ENCODE measurements at places on chromosomes 16 and 17.

- DNase-seq, result no peak
Observed at GRCh38 chr16:881219-882097, 80.9 kb upstream of the GNG13 start.

GRCh38 chr16:70390774-70391173 lies 44.1 kb downstream of the DDX19A start:
- no peak for DNase-seq

DNA sequence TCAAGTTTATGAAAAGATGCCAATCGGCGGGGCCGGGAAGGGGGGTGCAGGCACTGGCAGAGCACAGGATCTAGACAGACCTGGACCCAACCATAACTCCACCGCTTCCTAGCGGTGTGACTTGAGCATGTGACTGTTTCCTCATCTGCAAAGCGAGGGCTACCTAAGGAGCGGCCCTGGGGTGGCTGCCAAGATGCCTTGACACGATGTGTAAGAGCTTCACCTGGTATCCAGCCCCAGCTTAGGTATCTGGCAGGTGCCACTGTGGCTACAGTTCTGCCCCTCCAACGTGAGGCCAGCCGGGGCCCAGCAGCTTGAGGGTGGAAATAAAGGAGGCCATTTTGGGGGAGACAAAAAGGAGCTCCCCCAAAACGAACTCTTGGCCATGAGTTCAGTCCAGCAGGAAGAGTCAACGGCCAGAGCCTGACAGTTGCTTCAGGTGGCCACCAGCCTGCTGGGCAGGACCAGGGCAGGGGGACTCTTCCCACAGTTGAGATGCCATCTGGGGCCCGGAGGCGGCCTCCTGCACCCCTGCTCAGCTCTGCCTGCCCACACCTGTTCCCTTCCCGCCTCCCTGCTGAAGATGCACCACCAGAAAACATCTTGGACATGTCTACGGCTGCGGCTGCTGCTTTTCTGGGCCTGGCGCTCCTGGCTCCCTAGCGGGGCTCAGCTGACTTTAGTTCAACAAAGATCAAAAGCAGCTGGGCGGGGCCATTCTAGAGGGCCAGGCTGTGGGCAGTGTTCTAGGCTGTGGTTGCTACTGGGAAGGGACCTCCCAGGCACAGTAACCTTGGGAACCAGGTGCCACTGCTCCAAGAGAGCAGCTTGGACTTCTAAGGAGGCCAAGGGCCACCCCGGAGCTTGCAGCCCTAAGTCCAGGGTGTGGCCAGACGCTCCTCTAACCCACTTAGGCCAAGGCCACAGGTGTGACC lies 3.4 kb upstream of the MTSS2 start:
- DNase-seq, result no peak

DNA sequence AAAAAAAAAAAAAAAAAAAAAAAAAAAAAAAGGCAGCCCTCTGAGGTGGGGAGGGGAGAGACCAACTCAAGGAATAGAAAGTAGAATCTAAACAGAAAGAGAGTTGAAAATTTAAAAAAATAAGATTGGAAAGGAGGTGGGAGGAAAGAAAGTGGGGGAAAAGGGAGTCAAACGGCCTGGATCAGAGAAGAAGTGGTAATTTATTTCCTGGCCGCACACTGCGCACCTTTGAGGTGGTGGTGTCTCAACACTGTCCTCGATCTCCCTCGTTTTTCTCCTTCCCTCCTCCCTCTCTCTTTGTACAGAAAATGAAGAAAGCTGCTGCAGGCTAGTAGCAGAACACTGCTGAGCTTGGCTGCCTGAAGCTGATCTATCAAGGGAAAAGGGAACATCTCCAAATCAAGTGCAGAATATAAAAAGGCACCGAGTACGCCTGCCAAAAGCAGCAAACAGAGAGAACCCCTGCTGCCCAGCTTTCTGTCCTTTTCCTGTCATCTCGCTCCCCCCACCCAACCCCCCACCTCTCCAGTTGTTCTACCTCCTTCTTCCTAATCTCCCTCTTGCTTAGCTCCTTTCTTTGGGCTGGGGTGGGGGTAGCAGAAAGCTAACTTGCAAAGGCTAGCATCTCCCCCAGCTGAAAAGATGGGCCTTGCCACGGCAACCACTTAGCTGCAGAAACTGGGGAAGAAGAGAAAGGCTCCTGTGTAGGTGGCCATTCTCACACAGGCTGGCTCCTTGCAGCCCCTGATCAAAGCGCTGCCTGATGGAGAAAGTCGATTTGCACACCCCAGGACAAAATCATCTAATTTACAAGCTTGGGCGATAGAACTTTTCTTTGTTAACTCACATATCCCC lies 22.5 kb downstream of the AXIN2 start:
- DNase-seq, result no peak

DNA sequence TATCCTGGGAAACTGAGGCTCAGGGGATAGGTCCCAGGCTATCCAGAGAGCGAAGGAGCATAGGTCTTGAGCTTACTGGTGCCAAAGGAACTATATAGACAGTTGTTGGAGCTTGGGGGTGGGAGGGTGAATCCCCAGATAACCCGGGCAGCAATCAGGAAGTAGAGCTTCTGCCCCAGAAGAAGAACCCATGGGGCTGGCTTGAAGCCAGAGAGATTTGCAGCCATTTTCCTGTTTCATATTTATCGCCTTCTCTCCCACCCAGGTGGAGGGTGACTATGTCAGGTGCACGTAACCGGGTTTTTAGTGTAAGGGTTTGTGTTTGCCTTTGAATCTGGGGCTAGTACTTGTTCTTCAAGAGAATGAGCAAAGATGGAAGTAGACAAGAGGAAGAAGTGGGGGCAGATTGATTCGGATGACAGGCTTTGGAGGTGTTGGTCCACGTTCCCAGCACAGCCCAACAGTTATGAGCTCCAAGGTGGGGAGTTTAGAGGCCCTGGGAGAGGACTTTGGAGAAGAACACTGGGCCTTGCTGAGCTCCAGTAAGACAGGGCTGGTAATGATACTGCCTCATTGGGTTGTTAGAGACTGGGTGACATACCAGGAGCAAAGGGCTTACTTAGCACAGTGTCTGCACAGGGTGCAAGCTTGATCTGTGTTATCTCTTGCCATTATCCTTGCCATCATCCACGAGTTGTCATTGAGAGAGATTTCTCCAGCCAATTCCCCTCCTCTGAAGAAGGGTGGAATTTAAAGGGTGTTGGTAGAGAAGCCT lies 145.6 kb downstream of the CCDC182 start:
- DNase-seq, result no peak

DNA sequence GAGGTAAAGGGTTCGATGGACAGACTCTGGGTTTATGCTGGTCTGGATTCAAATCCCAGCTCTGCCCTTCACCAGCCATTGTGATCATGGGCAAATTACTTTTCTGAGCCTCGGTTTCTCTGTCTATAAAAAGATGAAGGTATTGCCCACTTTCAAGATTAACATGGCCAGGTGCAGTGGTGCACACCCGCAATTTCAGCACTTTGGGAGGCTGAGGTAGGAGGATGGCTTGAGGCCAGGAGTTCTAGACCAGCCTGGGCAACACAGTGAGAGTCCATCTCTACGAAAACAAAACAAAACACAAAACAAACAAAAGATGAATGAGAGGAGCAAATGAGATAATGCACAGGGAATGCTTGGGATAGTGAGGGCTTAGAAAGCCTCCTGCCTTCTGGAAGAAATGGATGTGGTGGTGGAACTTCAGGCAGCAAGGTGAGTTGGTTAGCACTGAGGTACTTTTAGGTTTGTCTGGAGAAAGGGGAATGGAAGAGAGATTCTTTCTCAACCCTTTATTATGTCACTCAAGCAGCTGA lies 8.5 kb downstream of the ADGRG3 start:
- no peak for DNase-seq

DNA sequence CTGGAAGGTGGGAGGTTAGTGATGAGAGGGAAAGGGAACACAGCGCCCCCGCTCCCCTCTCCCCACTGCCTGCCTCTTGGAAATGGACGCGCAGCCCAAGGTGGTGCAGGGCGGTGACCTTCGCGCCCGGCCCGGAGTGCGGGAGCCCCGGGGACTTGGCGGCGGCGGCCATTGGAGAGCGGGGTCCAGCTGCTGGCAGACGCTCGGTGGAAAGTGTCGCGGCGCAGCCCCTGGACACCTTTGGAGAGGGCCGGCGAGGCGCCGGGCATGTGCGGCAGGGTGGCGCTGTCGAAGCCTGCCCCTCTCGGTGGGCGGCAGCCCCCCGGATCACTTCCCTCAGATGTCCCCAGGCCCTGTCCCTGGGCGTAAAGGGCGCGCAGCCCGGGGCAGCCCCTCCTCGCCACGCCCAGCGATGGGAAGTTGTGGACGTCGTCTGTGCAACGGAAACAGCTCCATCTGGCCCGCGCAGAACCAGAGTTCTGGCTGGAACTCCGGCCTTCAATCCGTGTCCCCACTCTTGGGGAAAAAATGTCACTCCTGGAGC lies 16.7 kb downstream of the SALL1 start:
- no peak for DNase-seq

DNA sequence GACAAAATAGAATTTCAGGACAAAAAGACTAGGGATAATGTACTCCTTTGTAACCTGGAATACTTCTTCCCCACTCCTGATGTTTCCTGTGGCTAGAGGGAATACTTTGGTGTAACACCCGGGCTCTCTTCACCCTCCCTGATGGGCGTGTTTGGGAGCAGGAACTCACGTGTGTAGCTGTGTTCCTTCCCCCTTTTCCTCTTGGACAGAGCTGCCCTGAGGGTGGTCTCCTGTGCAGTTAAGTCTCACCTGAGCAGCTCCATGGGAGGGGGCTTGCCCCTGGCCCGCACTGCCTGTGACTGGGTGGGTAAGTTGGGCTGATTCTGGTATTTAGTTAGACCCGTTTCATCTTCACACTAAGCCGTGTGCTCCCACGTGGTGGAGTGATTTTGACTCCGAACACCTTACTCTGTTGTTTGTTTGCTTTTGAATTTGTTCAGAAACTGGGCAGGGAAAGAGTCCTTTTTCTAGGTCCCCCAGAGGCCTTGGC lies 87.9 kb downstream of the OR1D5 start:
- DNase-seq, result no peak

DNA sequence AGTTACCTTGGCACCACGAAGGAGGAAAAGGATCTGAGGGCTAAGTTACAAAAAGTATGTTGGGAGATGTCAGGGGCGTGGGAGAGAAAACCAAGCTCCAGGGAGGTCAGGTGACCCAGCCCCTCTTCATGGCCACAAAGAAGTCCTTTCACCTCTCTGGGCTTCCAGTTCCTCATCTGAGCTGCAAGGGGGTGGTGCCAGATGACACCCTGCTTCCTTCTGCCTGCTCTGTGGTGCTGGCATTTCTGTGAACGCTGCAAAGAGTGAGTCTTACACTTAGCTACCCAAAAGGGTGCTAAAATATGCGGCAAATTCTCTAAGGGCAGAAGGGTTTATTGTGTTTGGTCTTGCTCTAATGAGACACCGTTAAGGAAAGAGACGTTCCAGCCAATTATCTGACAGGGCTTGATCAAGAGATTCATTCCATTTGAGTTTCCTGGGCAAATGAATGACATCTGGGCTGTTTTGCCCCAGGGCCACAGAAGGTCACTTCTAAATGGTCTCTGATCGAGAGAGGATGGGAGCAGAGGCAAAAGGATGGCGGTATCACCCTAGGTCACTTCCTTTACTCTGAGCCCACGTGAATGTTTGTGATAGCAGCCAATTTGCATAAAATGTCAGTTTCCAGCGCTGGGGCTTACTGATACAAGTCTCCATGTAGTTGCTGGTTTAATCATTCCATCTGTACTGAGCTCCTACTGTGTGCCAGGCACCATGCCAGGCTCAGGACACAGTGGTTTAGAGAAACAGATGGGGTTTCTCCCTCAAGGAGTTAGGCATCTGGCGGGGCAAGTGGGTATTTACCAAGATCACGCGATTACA lies 210.2 kb downstream of the KATNIP start:
- no peak for DNase-seq

DNA sequence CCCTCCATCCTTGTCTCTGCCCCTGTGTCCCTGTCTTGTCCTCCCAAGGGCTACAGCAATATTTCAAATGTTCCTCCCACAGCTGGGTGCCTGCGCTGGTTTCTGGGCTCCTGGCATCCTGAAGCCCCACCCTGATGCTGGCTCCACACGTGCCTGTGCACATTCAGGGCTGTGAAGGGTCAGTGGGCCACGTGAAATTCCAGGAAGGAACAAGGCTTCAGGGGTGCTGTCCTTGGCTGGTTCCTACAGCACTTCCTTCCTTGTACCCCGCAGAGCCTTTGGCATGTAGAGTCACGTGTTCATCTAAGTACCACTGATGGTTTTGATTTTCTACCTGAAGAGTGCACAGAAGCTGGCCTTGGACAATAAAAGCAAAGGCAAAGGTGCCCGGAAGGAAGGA lies 57.7 kb upstream of the NLK start:
- DNase-seq, result no peak

- DNase-seq, result no peak
Observed at GRCh38 chr16:22306788-22307187, 9.6 kb downstream of the POLR3E start.

GRCh38 chr16:88534638-88535190 lies 35.5 kb upstream of the ZC3H18 start:
- no peak for DNase-seq

DNA sequence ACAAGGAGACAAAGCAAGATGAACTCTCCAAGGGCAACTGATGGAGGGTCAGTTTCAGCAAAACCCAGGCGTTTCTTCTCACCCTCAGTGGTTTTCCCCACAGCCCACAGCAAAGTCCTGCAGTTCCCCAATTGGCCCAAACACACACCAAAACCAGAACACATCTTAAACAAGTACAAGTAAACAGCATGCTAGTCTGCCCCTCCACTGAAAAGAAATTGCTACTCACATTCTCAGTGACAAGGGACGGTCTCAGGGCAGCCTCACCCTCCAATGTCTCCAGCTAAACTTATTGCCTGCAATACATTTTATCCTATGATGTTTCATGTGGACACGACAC lies 300.6 kb upstream of the IRX3 start:
- no peak for DNase-seq

GRCh38 chr17:4475001-4475400 lies 23.7 kb upstream of the SPNS2 start:
- no peak for DNase-seq

DNA sequence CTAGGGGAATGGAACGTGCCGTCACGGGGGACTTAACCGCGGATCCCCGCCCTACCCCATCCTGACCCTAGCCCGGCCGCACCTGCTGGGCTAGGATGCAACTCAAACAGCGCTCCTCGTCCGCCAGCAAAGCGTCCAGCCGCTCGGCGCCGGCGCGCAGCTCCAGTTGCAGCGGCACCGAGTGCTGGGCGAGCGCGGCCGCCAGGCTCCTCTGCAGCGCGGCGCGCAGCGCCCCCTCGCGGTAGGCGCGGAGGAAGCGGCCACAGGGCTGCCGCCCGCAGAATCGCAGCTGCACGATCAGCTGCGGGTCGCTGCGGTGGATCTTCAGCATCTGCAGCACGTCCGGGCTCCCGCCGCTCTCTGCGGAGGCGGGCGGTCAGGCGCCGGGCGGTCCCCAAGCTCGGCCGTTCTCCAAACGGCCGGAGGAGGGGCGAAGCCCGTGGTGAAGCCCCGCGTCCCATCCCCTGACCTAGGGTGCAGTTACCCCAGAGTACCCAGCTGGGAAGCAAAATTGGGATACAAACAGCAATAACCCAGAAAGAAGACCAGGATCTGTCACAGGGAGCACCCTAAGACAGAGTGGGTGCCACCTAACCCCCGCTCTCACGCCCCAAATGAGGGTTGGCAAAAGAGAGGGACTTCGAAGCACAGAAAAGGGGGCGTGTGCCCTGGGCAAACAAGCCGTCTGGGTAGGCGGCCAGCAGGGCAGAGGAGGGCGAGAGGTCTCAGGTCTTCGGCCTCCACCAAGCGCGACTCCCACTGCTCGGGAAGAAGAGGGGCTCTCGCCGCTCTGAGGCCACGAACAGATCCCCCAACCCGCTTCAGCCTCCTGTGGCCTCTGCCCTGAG lies 4.2 kb downstream of the TRADD start:
- DNase-seq, result no peak
